CD8-positive, alpha-beta T cell (primary cell): ENCODE measurements at places on chromosomes 7 and 10.

DNA sequence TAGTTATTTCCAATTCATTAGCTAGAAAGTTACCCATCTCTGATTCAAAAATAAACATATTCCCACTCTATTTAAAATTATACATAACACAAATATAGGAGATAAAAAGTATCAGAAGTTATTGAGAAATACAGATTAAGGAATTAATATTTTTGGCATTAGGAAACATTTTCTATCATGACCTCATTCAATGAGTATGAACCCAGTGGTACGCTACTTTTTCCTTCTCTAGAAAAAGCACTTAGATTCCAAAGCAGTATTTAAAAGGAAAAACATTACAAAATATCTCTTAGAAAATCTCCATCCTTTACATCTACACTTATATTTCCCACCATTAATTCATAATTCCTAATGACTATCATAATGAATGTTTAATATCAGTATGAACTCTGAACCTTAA, 240.6 kb upstream of the GNAI1 start:
- no peak for DNase-seq

GRCh38 chr7:117791877-117792780, 81.1 kb downstream of the CTTNBP2 start:
- DNase-seq = peak; percentile 13

DNA sequence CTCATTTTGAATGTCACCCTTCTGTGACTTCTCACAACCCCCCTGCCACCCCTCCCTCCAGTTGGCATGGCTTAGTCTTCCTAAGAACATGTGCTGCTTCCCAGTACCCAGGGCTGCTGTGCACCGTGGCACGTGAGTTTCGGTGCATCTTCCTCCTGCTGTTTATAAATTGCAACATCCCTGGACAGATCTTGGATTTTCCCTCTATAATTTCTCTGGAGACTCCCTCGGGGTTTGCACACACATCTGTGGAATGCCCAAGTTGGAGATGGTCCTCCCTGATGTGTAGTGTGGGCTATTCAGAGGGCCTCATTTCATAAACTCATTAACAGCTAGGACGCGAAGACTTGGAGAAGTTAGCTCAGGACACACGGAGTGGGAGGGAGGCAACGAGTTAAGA, 52.9 kb downstream of the IKZF1 start:
- DNase-seq = no peak

- DNase-seq = no peak
Measured at GRCh38 chr7:64775289-64775688, 18.9 kb upstream of the ZNF138 start.

DNA sequence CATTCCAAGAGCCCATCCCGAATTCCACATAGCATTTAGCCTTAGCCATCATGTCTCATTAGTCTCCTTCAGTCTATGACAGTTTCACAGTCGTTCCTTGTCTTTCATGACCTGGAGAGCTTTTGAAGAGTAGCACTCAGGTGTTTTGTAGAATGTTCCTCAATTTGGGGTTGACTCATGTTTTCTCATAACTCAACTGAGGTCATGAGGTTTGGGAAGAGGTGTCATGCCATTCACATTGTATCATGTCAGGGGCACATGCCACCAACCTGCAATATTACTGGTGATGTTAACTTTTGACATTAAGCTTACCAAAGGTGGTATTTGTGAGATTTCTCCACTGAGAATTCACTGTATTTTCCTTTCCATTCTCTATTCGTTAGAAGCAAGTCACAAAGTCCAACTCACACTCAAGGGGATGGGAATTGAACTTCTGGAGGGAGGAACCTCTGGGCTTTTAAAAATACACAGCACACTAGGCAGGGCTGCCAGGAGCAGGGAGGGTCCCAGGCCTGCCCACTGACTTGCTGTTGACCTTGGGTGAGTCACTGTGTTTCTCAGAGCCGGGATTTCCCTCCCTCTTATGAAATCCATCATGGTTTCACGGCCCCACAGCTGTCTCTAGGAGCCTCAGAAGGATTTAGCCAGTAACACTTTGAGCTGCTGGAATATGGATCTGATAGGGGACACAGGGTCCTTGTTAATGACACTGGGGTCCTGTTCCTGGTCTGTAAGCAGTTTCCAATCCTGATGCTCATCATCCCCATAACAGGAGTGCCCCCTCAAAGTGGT, 74.4 kb upstream of the TCF7L2 start:
- no peak for DNase-seq
